ENCODE measurements at places on chromosomes 7 and 10.

GRCh38 chr7:149669121-149669818 lies 104.1 kb downstream of the ZNF467 start:
- peak; percentile 33 for DNase-seq

- no peak for DNase-seq
Measured at GRCh38 chr7:77838929-77839491, 40.4 kb downstream of the PHTF2 start.

DNA sequence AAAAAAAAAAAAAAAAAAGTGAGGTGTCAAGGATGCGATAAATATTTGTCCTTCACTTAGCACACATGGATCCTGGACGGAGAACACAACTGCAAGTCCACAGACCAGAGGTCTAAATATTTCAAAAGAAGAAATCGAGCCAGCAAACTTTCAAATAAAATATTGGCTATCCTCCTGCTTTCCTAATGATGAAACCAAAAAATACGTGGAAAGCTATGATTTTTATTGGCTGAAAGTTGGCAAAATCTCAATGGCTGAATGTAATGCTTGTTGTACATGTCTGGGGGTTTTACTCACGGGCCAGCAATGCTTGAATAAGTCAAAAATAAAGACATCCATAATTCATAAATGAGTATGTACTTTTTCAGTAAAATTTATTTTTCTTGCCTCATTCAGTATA lies 19.0 kb upstream of the MGMT start:
- no peak for DNase-seq

- DNase-seq = no peak
Measured at GRCh38 chr7:140219672-140220524, 43.1 kb upstream of the KDM7A start.

GRCh38 chr10:86284355-86285105 lies 82.1 kb downstream of the GRID1 start:
- DNase-seq = no peak

GRCh38 chr7:126016722-126017121 lies 1087.1 kb upstream of the POT1 start:
- DNase-seq = no peak

All from cerebellar cortex (tissue), 1 donor.